Urinary bladder (tissue), 4 donors: ENCODE measurements at places on chromosomes 2 and 18. TPM values are rescaled to one million over a fixed set of nuclear protein-coding genes. Genes with fewer than 3 reads are reported as not detected.

SDC1 gene
- 87.1 TPM for total RNA-seq

LYG2 gene
- not detected for total RNA-seq

TMEM200C gene
- 2.2 TPM for total RNA-seq

ST8SIA5 gene
- 0.95 TPM for total RNA-seq
